ENCODE measurements at places on chromosomes 1 and 21.
A peak's percentile ranks its signal among the peaks of the same experiment; 100 is the strongest.

DNA sequence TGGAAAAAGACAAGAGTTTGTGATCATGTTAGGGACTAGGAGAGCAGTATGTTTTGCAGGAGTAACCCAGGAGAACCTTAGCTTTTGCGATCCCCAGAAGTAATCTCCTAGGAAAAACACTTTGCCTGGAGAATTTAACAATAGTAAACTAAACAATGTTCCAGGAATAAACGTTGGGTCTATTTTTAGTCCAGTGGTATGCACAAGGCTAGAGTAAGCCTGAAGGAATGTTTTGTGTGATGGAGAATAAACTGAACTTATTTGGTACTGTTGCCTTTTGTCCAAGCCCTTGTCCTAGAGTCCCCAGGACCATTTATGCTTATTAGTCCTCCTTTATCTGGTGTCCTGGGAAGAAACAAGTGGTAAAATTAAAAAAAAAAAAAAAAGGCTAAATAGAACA lies 28.7 kb upstream of the RGS5 start:
- DNase-seq: no peak

GRCh38 chr21:36695671-36696389 lies 3.1 kb upstream of the SIM2 start:
- no peak for DNase-seq

GRCh38 chr1:30038134-30039025 lies 685.0 kb downstream of the MATN1 start:
- no peak for DNase-seq

DNA sequence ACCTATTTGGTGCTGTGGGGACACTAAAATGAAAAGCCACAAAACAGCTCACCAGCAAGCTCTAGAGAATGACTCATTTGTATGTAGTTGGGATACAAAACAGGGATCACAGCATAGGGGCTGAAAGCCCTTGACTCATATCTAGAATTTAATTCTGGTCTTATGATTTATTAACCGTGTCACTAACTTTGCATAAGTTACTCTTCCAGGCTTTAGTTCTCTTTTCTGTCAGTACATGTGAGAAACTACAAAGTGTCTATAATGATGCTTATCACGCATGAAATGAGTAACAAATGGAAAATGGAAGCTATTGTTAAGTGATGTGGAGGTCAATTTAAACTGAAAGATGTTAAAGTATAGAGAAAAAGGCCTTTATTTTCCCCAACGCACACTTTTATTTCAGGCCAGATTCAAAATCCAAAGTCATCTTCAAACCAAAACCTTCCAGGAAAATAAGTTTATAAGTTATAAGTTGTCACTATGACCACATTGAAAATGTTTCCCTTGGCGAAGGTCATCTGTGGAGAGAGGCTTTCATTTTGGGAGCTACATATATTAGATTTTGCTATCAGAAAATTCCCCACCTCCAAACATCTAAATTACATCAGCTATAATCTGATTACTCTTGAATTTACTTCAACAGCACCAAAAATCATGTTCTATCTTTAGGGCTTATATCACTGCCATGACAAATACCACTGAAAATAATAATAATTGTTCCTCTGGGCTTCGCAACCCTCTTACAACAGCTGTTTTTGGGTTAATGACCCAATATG lies 430.5 kb downstream of the MRPL39 start:
- no peak for DNase-seq

- DNase-seq: no peak
Observed at GRCh38 chr1:8856689-8857412, 21.6 kb downstream of the ENO1 start.

- DNase-seq: no peak
Observed at GRCh38 chr1:230058626-230059025, 8.4 kb upstream of the GALNT2 start.

DNA sequence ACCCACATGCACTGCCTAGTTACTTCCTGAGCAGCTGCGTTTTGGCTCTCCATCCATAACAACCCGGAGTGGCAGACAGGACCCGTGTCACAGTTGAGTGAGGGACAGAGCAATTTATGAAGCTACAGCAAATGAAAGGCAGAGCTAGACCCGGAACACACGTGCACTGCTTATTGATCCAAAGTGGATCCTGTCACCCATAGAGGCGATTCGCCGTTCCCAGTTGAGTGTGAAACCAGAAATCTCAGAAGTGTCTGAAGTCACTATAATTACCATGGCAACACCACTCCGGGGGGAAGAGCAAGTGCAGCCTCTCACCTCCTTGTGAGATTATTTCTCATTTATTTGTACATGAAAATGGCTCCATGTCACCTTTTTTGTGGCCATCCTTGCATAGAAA lies 365.2 kb downstream of the DSCAM start:
- no peak for DNase-seq

- no peak for DNase-seq
Observed at GRCh38 chr1:102852613-102853012, 255.7 kb downstream of the COL11A1 start.

- DNase-seq: no peak
Observed at GRCh38 chr1:5660141-5660935, 331.9 kb downstream of the NPHP4 start.

DNA sequence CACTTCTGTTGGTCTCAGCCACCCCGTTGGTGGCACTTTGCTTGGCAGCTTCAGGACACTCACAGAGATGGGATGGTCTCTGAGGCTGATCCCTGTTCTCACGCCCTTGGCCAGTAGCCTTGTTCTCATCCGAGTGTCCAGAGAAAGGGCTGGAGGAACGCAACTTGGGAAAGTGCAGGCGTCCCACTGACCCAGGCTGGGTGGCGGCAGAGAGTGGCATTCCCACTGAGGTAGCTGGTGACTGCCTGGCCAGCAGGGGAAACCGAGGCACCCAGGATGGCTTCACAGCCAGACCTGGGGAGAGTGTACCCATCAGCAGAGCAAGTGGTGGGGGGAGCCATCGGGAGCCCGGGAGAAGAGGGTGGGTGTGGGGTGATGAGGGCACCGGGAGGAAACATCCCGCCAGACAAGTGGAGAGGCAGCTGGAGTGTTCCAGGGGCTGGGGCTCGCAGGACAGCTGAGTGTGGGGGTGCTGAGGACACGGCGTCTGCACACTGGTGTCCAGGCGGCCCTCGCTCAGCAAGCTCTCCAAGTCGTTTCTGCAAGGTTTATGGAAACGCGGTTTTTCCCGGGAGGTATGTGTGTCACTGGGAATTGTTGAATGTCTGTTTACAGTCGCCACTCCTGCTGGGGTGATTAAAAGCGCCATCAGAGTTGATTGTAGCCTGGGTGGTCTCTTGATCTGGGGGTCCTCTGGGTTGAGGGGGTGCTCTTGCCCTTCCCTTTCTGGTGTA lies 97.8 kb downstream of the SIK1 start:
- DNase-seq: no peak

DNA sequence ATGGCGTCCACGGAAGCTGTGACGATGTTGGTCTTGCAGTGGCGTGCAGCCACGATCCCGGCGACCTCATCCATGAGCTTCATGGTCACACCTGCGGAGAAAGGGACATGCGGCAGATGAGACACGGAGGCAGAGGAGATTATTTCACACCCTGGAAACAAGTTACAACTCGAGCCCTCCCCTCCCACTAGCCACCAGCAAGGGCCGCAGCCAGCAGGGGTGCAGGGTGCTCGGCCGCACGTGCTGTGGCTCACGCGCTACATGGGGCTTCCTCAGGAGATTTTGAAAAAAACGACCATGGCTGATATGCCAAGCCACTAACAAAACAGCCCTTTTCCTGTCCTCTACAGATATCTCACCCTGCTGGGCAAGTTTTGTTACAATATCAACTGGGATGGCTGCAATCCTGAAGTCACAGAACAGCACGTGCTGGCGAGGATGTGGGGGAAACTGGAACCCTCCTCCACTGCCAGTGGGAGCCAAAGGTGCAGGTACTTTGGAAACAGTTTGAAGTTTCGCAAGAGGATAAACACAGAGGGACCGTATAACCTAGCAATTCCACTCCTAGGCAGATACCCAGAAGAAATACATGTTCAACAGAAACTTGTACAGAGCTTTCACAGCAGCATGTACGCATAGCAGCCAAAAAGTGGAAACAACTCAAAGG lies 34.1 kb upstream of the GPR153 start:
- no peak for DNase-seq

DNA sequence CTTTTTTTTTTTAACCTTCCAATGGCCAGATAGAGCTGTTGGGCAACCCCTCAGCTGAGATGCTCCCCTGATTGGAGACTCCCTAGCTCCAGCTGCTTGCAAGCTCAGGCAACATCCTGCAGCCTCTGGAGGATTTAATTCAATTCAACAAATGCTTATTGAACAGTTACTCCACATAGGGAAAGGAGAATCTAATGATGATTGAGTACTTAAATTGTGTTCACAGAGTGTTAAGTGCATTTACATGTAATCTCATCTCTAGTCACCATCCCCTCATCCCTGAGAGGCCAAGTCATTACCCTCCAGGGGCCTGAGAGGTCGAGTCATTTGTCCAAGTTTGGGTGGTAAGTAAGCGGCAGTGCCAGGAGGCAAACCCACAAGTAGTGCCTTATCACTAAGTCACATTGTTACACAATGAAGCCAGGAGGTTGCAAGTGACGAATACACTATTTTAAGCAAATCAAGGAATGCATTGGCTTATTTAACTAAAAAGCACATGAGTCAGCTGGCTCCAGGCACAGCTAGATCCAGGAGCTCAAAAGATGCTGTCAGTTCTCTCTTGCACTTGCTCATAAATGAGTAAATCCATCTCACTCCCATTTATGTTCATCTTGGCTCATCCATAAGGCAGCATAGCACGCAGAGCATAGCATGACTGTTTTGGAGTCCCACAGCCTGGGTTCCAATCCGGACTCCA lies 64.3 kb downstream of the OPTC start:
- DNase-seq: no peak

DNA sequence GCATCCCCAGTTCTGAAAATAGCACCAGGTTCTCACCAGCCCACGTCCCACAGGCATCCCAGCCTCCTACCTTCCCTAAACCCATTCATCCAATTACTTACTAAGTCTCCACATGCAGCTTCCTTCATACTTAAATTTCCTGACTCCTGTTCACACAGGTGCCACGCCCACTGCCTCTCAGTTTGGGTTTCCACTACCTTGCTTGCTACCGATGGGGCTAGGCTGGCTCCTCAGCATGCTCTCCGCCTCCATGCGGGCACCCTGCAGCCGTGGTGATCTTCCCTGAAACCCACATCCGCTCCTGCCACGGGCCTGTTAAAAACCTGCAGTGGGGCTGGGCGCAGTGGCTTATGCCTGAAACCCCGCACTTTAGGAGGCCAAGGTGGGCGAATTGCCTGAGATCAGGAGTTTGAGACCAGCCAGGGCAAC lies 70.4 kb upstream of the ANGPTL1 start:
- no peak for DNase-seq

DNA sequence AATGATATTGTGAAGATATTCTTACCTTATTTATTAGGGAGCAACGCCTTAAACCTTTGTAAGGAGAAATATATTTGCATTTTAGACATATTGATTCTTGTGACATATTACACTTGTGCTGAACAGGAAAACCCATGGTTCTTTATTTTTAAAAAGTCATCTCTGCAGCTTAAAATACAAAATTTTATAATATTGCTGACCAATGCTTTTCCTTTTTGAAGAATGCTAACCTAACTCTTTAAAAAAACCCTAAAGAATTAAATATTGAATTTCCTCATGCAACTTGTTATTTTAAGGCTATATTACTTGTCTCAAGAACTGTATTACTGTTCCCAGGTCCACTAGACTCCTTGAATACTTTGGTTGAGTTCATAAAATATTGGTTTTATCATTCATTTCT lies 99.0 kb downstream of the NEK7 start:
- DNase-seq: no peak

DNA sequence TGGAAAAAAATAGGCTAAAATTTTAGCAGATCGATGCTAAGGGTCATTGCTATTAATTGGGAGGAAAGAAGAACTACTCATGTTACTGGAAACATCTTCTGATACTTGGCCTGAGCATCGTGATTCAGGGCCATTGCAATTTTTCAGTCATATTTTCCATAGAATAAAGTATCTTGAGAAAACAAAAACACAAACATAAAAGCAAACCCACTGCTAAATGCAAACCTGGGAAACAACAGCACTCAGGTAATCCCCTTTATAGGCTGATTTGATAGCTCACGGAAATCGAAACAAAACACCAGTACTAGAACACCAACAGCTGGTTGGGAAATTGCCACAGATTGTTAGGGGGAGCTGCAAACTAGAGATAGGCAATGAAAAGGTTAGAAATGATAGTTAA lies 172.9 kb upstream of the ESRRG start:
- no peak for DNase-seq

DNA sequence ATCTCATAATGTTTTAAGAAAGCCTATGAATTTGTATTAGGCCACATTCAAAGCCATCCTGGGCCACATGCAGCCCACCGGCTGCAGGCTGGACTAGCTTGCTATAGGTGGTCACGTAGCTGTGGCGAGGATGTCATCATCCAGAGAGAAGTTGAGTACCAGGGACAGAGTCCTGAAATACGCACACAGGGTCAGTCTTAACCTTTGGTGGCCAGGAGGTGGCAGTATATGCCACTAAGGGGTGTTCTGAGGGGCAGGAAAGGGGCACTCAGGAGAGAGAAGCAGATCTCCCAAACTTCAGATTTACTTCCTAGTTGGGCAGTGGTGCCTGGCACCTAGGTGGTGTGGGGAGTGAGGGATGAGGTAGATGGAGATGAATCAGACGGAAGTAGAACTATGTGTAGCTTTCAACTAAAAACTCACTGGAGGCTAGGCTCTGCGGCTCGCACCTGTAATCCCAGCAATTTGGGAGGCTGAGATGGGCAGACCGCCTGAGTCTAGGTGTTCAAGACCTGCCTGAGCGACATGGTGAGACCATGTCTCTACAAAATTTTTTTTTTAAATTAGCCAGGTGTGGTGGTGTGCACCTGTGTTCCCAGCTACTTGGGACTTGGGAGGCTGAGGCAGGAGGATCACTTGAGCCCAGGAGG lies 16.3 kb upstream of the CDK18 start:
- DNase-seq: peak; percentile 26

DNA sequence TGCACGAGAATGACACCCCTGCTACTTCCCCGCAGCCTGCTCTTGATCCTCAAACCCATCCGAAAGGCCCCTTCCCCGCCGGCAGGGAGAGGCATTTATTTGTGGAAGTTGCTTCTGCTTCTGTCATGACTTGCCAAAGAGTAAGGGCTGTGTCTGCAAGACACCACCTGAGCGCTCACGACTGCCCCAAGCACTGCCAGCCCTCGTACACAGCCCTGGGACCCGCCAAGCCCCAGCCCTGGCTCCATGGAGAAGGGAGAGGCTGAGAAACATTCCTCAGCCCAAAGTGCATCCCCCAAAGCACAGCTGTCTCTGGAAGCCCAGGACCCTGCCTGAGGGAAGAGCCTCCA lies 6.3 kb upstream of the TPRG1L start:
- DNase-seq: no peak

GRCh38 chr1:173122958-173123852 lies 72.5 kb upstream of the TNFSF18 start:
- no peak for DNase-seq
